ENCODE measurements at places on chromosomes 5 and 9. TPM values are rescaled to one million over a fixed set of nuclear protein-coding genes. Genes with fewer than 3 reads are reported as not detected.

GRCh38 chr5:141517880-141518617 is 29.2 kb downstream of the PCDHGC5 start:
- no peak for DNase-seq

- DNase-seq, result no peak
Measured at GRCh38 chr5:128116445-128116844, 32.9 kb downstream of the SLC12A2 start.

DNA sequence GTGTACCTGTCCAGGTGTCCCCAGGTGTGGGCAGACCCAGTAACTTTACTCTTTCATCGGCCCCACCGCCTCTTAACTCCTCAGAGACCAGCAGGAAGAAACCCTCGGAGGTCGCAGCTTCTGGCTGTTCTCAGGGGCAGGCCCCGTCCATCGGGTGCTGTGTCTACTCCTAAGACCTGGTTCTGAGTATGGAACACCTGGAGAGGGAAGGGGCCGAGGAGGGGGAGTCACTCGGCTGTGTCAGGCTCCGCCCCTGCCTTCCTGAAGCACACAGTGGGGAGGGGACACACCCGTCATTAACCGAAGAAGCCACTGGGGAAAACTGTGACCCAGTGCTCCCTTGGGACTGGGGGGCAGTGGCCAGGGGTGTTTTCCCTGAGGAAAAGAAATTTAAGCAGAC is 22.3 kb downstream of the NTNG2 start:
- DNase-seq, result no peak

DNA sequence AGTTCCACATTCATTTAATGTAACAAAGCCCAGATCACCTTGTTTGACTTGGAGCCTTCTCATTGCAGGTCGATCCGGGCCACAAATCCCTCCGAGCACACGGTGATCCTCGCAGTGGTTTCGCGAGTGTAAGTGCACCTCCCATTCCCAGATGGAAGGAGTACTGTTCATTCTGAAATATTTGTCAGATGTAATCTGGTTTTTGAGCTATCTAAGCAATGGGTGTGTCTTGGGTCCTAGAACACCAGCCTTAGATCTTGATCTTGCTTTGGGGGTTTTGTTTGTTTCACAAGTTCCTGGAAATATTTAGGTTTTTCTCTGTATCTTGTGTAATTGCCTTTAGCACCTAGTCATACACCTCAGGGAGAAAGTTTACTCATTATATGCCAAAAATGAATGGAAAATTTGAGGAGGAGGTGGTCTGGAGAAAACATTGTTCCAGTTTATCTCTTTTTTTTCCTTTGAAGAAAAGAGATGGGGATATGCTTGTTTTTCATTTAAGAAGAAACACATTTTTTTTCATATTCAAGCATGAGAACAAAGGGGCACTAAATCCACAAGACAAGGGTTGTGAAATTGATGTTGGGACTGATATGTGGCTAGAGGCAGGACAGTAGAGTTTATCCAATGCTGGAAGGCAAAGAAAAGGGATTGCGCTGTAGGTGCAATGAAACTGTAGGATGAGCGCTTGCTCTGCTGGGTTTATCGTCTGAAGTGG is 118.6 kb downstream of the PDE8B start:
- DNase-seq, result no peak

- DNase-seq, result no peak
Measured at GRCh38 chr5:160976181-160976580, 124.2 kb upstream of the ATP10B start.

DNA sequence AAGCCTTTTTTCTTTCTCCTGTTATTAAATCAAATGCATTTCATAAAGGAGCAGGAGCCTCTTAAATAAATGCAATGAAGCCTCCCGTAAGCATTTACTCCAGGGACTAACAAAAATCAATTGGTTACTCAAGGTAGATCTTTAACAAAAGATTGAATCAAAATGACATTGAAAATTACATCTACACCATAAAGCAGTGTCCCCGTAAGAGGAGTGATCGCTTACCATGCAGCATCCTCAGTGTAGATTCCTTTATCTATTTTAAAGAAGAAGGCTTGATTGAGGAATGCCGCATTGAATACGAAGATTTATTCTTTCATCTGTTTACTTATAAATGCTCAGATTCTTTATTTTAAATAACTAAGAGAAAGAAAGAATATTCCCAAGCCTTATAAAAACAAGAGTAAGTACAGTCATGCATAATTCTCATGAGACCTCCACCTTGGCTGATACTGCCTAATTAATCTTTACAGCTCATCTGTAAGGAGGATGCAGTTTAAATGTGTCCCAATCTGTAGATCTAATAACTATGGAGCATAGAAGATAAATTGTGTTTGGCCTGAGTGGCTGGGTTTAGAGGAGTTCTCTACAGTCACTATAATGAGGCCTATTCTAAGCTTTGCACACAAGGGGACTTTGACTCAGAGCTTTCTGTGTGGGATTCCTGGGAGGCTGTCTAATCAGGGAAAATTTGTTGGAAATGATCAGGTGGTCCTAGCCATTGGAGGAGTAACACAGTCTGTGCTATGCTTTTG is 55.1 kb downstream of the PLPPR1 start:
- DNase-seq, result no peak

SCGB3A2 gene
- total RNA-seq, result not detected

ZNF879 gene
- 2.6 TPM for total RNA-seq

CDK5RAP2 gene
- total RNA-seq, result 44.5 TPM

FOXI1 gene
- not detected for total RNA-seq

- DNase-seq, result no peak
Measured at GRCh38 chr5:126189862-126190261, 233.3 kb upstream of the GRAMD2B start.

PCDHB15 gene
- 0.04 TPM for total RNA-seq

GRCh38 chr9:130054820-130055219 is 1.1 kb downstream of the GPR107 start:
- DNase-seq, result no peak

DNA sequence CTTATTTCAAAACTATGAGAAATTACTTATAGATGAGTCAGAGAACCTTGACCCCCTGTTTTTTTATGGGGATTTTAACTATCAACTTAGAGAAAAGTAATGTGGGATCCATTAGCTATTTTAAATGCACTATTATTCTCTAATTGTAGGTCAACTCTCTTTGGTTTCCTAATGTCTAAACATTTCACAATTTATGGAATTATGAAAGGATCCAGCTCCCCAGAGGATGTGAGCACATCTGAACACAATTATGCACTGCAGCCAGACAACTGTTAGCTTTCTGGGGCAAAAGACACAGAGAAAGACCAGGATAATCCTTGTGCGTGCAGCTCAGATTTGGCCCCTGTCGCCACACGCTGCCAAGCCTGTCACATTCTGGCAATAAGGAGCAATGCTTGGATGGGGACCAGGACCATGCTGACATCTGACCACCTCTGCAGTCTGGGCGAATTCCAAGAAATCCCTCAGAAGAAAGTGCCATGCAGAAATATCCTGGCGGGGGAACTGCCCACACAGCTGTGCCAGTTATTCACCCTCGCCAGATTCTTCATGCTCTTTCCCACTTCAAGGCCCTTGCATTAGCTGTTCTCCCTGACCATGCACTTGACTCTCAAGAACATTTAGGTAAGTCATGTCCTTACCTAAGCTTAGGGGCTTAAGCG is 22.2 kb upstream of the CMBL start:
- no peak for DNase-seq

- peak; percentile 29 for DNase-seq
Measured at GRCh38 chr5:40386289-40386688, 293.4 kb upstream of the PTGER4 start.

DNA sequence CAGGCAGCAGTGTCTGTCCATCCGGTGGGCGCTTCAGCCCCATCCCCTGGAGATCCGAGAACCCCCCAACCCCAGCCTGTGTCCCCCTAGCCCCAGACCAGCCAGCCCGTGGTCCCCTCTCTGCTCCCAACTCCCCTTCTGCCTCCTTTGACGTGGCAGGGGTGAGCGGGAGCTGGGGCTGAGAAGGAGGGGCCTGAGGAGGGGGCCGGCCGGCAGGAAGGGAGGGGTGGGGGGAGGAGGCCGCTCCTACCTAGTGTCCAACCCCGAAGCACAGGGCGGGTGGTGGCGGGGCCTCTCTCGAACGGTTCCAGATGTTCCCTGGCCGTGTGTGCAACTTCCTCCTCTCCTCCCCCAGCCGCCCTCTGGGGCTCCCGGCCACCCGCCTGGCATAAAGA is 31.0 kb downstream of the GOLGA2 start:
- DNase-seq, result no peak

DNA sequence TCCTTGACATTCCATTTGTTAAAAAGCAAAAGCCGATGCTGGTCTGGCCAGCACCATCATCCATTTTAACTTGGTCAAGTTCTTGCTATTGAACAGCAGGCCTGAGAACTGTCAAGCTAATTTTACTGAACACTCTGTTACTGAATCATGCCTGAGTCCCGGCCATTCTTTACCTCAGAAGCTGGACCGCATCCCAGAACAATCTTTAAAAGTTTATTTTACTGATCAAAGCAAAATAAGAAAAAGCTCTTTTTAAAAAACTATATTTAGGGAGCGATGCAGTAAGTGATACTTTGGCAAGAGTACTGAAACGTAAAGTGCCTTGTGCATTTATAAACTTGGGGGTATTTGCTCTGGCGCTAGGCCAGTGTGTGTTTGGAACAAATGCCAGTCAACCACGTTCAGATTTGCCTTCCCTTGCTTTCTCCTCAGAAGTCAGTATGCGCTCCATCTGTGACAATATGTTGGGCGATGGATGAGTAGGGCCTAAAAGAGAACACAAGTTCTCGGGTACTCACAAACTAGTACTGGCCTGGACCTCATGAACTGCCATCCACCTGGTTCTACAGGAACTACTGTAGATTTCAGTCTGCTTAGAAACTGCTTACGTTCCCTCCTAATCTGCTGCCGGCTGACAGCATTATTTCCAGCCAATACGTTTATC is 161.9 kb downstream of the MAPKAP1 start:
- DNase-seq, result no peak

DNA sequence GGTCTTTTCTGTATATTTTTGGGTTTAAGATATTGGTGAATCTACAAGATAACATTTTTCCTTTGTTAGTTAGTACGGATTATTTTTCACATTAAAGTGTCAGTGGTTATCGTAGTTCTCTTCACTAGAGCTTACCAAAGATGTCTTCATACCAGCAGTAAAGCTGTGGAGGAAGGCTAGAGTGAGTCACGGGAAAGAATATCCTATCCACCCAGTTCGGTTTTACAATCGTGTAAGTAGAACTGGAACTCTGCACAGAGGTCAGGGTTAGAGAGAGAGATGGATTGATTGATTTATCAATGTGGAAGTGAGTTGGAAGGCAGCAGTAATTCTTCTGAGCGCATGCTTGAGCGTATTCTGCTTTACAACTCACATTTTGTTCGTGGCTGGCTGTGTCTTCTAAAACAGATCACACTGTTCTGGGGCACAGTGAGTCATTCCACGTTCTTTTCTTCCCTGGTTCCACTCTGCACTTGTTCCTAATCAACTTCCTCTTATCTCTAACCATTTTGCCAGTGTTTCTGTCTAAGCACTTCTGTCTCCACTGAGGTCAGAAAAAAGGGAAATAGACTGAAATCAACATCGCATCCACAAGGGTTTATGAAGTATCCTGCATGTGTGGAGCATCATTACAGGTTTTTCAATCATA is 86.5 kb upstream of the ARRDC3 start:
- no peak for DNase-seq

SLC4A9 gene
- total RNA-seq, result 0.04 TPM

DNA sequence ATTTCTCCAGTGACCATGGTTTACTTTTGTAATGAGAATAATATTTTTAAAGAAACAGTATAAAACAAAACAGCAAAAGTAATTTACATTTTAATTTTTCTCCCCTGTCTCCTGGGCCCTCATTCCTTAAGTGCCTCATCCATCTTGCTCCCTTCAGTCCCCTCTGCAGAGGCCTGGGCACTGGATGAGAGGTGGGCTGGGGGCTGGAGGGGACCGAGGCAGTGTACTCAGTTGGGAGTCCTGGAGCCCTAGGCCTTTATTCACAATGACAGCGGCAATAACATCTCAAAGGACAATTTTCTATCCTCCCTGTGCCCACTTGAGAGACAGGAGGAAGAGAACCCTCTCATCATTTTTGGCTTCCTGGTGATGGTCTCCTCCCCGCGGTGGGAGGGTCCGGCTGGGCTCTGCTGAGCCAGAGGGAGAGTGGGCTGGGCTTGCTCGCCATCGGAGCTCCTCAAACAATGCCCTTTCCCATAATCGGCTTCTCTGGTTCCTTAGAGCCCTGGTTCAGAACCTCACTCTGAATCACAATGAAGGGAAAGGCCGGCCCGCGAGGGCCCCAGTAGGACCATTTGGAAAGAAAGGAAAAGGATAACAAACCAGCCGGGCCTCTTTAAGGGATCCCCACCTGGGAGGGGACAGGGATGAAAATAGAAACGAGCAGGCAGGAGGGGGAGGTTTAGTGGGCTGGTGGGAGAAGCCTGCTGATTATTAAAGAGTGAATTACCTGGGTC is 9.7 kb upstream of the SMIM32 start:
- DNase-seq, result no peak

TAF11L2 gene
- not detected for total RNA-seq

DNA sequence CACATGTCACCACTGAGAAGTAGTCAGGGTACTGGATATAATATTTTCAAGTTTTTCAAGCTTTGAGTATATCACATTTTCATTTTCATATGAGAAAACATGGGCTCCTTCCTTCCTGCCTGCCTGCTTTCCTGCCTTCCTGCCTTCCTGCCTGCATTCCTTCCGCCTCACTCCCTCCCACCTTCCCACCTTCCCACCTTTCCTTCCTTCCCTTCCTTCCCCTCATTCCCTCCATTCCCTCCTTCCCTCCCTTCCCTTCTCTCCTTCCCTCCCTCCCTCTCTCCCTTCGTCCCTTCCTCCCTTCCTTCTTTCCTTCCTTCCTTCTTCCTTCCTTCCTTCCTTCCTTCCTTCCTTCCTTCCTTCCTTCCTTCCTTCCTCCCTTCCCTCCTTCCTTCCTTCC is 175.3 kb downstream of the HMHB1 start:
- no peak for DNase-seq

SAPCD2 gene
- total RNA-seq, result 5.2 TPM

GRCh38 chr9:75810063-75810462 is 80.4 kb upstream of the PCSK5 start:
- no peak for DNase-seq

GRCh38 chr9:93159601-93160471 is 24.1 kb upstream of the WNK2 start:
- DNase-seq, result no peak

GRCh38 chr9:135087899-135088347 is 455 bp downstream of the OLFM1 start:
- no peak for DNase-seq

ZBTB43 gene
- total RNA-seq, result 10.5 TPM

DNA sequence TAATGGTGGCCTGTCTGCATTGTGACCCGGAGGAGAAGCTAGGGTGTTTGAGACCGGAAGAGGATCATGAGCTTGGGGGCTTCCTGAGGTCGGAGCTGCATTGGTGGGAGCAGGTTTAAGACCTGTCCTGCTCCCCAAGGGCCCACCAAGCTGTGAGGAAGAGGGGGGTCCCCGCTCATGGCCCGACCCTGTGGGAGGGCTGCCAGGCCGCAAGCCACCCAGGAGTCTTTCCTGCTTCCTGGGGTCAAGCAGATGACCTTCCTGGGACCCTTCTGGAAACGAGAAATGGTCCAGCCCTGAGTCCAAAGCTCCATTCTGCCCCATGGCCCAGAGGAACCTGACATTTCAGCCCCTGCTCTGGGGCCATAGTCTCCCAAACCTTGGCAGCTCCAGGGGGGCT is 61.5 kb upstream of the RNU6ATAC start:
- DNase-seq, result no peak

Data from foreskin keratinocyte (primary cell).